Stimulated activated CD4-positive, alpha-beta T cell treated with anti-CD3 and anti-CD28 coated beads, Interleukin-1b, Interleukin-23, amount 100 ng/mL, for 1 hour (primary cell): ENCODE measurements at places on chromosomes 4 and X.
A peak's percentile ranks its signal among the peaks of the same experiment; 100 is the strongest.

DNA sequence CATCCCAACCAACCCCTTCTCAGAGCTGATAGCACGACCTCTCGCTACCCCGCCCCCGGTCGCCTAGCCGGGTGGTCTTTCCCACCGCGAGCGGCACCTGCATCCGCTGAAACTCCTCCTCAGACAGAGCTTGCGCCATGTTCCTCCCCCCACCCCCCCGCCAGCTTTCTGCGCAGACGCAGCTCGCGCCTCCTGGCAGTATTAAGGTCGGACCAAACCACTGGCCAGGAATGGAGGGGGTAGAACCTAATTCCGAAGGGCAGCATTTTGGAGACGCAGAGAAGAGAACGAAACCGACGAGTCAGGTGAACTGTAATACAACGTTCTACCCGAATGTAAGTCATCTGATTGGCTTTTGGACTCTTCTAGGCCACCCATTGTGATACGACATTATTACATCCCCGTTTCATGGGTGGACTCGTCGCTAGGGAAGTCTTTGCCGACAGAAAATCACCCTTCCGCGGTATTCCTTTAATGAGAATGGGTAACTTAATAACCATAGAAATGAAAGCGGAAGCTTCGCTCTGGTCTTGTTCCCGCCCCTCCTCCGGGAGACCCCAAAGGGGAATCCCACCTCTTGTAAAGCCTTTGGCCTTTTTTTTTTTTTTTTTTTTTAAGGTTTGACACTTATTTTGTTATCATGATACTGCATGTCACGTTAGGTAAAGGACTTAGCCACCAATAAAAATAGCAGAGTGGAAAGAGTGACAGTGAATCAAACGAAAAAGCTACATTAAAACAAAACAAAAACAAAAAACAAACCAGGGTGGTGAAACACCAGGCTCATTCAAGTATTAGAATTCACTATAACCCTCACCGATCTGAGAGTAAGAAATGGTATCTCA, at the start of gene GRIPAP1:
Gene GRIPAP1, minus strand, starts transcription at position 174 of the 845 bp plus-strand sequence. Its CDS starts 35 bp downstream, at position 139.
- peak; percentile 44 for DNase-seq

GRCh38 chr4:52329894-52330293, 278.8 kb downstream of the SPATA18 start:
- no peak for DNase-seq

DNA sequence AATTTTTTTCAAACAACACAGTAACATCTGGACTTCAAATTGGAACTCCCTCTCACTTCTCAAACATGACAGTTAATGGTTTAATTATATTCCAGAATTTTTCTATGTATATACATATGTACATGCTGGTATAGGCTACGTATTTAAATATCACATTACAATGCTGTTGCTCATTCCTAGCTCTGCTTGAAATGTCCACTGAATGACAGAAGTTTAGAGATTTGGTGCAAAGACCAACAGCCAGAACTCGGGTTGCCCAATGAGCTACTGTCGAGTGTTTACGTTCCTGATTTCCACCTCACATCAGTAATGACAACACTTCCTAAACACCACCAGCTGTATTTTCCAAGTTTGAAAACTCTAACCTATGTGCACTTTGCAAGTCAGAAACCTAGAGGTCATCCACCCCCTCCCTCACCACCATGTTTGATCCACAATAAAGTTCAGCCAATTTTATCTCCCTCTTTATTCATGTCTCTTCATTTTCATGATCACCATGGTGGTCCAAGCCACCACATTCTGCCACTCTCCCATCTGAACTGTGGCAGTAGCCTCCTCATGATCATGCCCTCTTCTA, 49.3 kb upstream of the RPL34 start:
- no peak for DNase-seq

DNA sequence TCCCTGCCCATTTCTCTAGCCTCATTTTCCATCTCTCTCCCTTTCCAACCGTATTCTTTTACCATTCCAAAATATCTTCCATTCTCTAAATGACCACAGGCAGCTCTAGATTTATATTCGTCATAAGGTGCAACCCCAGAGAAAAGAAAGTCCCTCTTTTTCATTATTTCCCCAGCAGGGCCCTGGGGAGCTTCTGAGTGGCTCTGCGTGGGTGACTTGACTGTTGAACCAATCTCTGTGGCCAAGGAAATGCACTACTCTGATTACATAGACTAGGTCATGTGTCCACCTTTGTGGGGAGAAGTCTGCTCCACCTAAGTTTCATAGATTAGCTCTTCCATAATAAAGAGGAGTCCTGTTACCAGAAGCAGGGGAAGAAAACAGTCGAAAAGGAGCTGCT, 51.4 kb downstream of the ATOH1 start:
- DNase-seq = no peak

GRCh38 chrX:4358577-4358976, 645.1 kb upstream of the PRKX start:
- DNase-seq = no peak

- no peak for DNase-seq
These were observed 152.8 kb downstream of the RASL11B start for GRCh38 chr4:53014881-53015280.

DNA sequence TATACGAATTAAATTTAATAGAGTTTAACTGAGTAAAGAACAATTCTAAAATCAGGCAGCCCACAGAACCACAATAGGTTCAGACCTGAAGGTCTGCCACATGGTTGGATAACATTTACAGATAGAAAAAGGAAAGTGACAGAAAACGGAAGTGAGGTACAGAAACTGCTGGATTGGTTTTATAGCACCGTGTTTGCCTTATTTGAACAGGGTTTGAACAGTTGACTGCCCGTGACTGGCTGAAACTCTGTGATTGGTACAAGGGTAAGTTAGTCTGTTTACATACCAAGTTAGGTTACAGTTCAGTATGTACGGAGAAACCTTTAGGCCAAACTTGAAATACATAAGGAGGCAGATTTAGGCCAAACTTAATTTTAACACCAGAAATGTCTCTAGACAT, 64.1 kb upstream of the ATXN3L start:
- no peak for DNase-seq

DNA sequence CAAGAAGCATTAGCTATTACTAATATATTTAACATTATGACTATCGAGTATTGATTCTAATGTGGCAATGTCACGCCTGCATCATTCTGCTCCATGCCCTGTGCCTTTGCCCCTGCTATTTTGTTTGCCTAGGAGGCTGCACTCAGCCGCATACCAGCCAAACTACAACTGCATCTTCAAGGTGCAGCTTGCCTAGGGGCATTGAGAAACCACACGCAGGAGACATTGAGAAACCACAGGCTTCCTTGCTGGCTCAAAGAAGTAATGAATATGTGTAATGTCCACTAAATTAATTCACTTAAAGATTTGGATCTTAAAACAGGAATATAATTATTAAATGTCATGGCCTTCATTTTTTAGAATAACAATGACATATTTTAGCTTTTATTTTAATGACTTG, 683.6 kb upstream of the TENM3 start:
- no peak for DNase-seq

DNA sequence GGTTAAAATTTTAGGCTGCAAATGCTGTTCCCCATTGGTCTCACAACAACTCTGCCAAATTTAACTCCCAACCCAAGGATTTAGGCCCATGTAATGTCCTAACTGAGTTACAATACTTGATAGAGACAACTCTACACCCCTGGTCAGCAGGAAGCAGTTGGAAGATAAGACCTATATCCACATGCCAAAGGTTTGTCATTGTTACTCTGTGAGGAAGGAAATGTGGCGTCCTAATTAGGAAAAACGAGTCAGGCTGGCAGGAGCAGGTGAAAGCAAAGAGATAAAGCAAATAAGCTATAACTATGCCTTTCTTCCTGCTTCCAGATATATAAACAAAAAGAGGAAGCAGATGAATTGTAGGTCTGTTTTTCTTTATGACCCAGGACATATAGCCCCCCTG, 69.1 kb downstream of the SPIN4 start:
- DNase-seq = no peak

DNA sequence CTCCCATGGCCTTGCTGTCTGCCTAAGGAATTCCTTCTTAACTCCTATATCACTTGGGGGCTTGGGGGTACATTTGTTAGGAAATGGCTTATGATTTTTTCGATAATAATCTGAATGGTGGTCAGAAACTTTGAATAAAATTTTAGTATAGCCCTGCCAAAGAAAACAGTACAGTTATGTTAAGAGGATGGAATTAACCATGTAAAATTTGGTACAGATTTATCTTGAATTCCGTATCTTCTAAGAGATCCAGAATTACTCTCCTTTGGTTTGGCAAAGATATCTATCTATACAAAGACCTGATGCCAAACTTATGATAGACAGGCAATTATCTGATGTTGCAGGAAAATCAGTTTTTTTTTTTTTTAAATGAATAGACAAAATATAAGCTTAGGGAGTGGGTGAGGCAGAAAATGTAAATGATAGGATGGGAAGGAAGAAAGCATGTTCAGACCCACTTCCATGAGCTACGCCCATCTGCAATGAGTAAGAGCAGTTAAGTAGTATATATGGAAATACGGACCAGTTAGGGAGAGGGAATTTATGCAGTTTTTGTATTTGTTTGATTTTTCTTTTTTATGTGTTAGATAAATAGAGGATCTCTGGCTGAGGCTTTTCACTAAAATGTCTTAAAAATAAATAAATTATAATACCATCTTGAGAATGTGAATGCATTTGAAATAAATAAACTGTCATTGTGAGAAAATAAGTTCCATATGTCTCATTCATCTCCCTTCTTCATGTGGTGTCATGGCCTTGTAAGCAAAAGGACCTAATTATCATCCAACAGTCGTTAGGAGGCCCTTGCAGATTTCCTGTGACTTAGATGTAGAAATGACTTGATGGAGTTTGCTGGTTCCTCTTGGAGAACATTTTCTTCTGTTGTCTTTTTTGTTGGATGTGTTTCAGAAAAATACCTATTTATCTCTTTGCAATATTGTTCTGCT, 389.6 kb downstream of the ARHGAP24 start:
- no peak for DNase-seq

DNA sequence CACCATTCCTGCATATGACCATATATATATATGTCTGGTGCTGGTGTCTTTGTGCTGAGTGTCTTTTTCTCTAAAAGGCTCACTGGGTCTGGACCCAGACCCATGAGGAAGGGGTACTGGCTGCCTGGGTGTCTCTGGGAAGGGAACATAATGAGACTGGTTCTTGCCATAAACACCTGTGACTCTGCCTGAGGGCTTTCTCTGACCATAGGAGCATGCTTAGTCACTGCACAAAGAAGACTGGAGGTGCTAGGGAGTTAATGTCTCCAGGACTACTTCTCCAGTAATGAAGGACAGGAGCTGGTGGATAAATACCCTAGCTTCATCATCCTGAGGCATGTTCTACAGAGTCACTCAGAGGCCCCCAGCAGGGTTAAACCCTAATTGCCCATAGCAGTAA, 47.1 kb upstream of the CASK start:
- no peak for DNase-seq

DNA sequence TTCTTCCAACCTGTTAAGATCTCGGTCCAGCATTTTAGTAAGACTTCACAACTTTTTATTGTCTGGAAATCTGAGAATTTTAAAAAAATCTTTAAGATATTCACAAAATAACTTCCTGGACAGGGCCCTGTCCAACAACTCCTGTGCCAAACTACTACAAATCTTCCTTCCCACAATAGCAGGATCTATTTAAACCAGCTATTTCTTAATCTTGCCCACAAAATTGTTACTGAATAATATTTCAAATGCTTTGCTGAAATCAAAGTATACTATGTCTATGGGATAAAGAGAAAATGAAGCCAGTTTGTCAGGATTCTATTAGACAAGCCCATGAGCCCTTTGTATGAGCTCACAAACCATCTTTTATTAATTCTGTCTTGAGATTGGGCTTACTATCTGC, 104.1 kb upstream of the DDIT4L start:
- DNase-seq = no peak

GRCh38 chrX:150211988-150212387, 151.1 kb upstream of the MAMLD1 start:
- DNase-seq = no peak

- DNase-seq = no peak
These were observed 86.2 kb downstream of the MTMR1 start for GRCh38 chrX:150779385-150779784.

- no peak for DNase-seq
These were observed 87.0 kb upstream of the RPL34 start for GRCh38 chr4:108533245-108533844.

GRCh38 chr4:44804301-44804700, 77.9 kb upstream of the GNPDA2 start:
- no peak for DNase-seq

GRCh38 chr4:58760737-58761136, 1650.6 kb upstream of the IGFBP7 start:
- no peak for DNase-seq

DNA sequence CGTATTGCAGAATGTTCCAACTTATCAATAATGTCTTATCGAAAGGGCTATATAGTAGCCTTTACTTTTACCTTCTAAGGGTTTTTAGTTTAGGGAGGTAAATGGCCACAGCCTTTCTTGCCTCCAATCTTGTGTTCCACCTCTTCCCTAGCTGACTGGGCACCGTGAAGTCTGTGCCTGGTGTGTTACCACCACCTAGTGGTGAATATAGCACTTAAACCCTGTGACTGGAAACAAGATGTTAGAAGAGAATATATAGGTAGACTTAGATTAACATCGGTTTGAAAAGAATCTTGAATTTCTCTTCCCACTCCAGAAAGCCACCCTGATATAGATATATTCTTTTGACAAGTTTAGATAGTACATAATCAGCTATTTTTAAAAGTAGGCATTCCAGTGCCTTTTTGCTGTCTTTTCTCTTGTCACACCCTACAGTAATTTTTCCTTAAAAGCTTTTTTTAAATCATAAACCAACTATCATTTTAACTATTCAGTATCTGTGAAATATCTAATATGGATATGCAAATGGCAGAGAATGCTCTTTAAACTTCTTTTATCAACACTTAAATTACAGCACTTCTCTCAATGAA, 27.8 kb upstream of the ADH7 start:
- DNase-seq = no peak

GRCh38 chr4:31141095-31141831, 421.1 kb downstream of the PCDH7 start:
- no peak for DNase-seq

GRCh38 chr4:2065106-2065930, 6.2 kb downstream of the NAT8L start:
- no peak for DNase-seq

DNA sequence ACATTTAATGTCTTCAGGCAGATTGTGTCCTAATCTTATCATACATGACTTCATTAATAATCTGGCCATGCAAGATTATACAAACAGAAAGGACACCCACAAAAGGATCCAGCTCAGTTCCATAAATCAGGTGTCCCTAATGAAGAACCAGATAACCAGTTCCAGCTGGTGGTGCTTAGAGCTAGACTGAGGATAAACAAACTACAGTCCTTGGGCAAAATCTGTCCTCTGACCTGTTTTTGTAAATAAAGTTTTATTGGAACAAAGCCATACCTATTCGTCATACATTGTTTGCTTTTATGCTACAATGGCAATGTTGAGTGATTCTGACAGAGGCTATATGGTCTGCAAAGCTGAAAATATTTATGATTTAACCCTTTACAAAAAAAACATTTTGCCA, 199.5 kb downstream of the MID1IP1 start:
- no peak for DNase-seq

- DNase-seq = no peak
These were observed 177.2 kb downstream of the AMELX start for GRCh38 chrX:11470250-11470974.
